ENCODE measurements at places on chromosomes 16 and 17.

GRCh38 chr16:72945611-72946010 is 102.3 kb downstream of the ZFHX3 start:
- no peak for DNase-seq

DNA sequence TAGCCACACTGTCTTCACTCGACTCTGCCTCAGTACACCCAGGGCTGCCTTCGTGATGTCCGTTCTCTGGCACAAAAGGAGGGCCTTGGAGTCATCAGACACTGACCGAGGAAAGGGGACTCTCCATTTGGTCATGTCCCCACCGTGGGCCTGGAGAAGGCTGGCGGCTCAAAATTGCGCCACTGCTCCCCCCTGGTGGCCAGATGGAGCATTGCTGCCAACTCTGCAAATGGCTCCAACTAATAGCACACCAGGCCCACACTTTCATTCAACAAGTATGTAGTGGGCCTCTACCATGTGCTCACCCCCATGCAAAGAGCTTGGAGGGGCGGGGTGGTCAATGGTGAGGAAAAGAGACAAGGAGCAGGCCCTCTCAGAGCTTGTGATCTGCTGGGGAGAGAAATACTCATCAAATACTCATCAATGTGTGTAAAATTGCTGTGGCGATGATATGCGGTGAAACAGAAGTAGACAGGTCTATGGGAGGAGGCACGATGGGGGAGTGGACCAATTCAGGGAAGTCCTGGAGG is 5.2 kb upstream of the GRIN2C start:
- no peak for DNase-seq

DNA sequence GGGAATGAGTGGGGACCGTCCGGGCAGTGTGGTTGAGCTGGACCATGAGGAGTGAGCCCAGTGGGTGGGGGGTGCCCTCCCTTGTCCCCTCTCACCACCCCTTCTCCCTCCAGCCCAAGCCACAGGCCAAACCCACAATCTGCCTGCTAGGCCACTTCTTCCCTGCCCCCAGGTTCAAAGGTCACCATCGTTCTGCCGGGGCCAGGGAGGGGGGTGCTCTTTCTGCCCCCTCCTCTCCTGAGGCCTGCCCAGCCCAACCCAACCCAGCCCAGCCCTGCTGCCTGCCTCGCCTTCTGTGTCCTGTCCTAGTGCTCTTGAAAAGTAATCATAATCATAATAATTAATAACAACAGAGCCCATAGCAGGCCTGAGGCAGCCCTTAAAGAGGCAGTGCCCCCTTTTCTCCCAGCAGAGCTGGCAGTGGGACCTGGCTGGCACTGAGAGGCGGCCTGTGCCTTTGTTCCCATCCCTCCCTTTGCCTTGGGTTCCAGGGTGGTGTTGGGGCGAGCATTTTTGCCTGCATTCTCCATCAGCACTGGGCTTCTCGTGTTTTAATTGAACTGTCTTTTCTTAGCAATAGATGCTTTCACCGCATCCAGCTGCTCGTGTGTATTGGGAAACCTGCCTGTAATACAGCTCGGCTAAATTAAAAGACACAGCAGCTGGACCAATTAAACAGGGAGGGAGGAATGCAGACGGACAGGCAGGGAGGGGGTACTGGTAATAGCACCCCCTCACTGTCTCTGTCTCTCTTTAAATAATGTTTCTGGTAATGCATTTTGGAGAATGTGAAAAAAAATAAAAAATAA is 46.8 kb downstream of the SREBF1 start:
- no peak for DNase-seq

- no peak for DNase-seq
Observed at GRCh38 chr17:12398441-12399051, 267.1 kb upstream of the MYOCD start.

- no peak for DNase-seq
Observed at GRCh38 chr16:14487579-14487978, 142.5 kb downstream of the PARN start.

DNA sequence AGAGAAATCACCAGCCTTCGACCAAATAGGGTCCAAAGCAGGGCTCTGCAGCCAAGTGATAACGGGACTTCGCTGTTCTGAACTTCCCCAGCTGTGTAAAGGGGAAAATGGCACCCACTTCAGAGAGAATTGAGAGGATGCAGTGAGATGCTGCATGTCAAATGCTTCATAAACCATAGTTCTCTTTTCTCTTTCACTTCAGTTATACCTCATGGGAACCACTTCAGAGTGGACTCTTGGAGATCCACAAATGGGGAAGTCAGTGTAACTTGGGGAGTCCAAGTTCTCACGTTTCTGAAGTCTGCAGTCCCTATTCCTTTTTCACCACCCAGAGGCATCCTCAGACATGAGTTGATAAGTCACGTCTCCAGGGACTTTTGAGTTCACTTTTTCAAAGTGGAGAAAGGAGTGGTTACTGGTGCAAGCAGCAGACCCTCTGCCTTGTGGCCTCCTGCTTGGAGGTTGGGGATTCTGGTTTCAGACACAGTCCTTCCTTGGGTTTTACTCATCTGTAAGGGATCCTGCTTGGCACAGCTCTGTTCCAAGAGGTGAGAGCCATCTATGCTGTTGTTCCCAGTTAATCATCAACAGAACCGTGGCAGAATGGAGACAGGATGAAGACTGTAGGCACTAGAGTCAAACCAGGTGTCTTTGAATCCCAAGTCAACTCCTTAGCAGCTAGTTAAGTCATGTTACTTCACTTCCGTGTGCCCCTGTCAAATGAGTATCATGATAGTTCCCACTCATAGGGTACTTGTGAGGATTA is 123.4 kb upstream of the NOL11 start:
- no peak for DNase-seq

- DNase-seq = no peak
Observed at GRCh38 chr16:76574651-76575050, 297.4 kb downstream of the CNTNAP4 start.

- DNase-seq = no peak
Observed at GRCh38 chr16:1509307-1510221, 16.4 kb downstream of the TELO2 start.

DNA sequence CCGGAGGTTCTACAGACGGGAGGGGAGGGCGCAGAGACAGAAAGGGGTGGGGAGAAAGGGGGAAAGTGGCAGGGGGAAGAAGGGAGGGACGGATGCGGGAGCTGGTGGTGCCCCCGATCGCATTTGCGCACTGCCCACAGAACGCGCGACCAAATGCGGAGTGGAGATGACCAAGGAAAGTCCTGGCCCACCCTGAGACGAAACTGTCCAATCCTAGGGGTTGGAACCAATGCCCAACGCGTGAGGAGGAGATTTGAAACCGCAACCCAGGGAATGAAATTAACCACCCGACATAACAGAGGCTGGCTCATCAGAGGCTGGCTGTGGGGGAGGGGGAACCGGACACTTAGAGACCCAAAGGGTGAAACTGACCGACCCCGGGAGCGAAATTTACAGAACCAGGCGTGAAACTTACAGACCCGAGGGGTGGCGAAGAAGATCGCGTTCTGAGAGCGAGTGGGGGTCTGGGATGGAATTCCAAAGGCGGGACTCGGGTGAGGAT is 1.4 kb downstream of the HES7 start:
- no peak for DNase-seq

DNA sequence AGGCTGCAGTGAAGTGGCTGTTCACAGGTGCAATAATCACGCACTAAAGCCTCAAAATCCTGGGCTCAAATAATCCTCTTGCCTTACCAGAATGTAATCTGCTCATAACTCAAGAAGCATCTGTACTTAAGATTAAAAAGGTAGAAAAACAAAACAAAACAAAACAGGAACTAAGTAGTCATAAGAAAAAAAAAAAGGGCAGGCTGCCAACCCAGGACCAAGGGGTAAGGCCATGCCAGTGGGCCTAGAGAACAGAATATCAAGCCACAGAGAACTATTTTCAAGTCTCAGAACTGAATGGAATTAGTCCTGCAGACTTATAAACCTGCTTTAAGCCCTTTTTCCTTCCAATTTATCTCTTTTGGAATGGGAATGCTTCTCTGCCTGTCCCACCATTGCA is 64.8 kb upstream of the TBC1D3K start:
- DNase-seq = no peak

- no peak for DNase-seq
Observed at GRCh38 chr17:31935512-31935911, 1.3 kb upstream of the SUZ12 start.

DNA sequence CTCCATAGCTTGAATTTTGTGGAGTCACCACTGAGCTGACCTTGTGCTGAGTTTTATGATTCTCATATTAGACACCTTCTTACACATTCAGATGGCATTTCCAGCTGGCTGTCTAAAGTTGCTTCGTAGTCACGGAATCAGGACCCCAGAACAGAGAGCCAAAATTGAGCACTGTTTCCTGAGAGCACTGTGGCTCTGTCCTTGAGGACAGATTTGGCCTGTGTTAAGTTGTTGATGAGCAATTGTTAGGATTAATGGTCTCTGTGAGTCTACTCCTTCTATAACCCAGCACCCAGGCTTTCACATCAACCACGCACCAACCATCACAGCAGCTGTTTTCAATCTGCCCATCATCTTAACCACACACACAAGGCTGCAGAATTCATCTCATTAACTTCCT is 277.5 kb upstream of the HSBP1 start:
- DNase-seq = no peak

All from cortex of kidney (tissue), 1 donor.